ENCODE measurements at places on chromosomes 11 and 22.

DNA sequence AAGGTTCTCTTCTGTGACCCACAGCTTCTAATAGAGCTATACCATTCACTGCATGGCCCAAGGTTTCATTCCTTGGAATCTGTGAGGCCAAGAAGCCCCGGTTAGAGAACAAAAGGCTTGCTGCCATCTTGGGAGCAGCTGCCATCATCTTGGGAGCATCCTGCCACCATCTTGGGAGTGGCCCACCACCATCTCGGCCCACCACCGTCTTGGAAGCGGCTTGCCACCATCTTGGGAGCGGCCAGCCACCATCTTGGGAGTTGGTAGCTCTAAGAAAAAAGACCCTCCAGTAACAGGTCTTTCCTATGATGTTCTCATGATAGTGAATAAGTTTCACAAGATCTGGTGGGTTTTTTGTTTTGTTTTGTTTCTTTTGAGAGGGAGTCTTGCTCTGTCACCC is 703.9 kb upstream of the ANO3 start:
- DNase-seq, result no peak

- no peak for DNase-seq
Measured at GRCh38 chr11:87185228-87185627, 147.5 kb downstream of the TMEM135 start.

DNA sequence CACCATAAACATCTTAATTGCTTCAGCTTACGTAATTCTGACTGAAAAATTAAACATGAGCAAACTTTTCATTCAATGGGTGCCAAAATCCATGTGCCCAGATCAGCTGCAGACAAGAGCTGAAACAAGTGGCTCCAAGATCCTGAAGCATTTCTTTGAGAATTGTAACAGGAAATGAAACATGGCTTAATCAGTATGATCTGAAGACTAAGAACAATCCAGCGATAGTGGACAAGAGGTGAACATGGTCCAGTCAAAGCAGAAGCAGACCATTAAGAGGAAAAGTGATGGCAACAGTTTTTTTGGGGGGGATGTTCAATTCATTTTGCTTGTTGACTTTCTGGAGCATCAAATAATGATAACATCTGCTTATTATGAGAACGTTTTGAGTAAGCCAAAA is 1964.5 kb upstream of the RAG2 start:
- no peak for DNase-seq

DNA sequence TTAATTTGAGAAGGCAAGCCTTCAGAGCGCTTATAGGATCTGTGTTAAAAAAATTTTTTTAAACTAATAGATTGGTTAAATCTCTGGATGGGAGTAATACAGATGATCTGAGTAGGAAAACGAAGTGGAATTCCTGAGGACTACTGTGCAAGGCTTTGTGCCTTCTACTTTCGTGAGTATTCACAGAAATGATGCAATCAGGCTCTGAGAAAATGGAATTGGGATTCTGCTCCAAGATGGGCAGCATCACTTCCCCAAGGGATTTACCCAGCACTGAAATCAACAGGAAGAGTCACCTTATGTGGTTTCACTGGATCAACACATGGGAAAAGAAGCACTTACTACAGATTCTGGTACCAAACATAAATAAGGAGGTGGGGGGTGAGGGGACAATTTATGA is 12.5 kb downstream of the KMT5B start:
- DNase-seq, result peak; percentile 15

GRCh38 chr11:128658502-128658901 is 35.4 kb upstream of the FLI1 start:
- DNase-seq, result peak; percentile 63

GRCh38 chr11:132981131-132981956 is 551.0 kb downstream of the OPCML start:
- DNase-seq, result no peak

- DNase-seq, result no peak
Measured at GRCh38 chr11:14075118-14076078, 112.9 kb downstream of the SPON1 start.

DNA sequence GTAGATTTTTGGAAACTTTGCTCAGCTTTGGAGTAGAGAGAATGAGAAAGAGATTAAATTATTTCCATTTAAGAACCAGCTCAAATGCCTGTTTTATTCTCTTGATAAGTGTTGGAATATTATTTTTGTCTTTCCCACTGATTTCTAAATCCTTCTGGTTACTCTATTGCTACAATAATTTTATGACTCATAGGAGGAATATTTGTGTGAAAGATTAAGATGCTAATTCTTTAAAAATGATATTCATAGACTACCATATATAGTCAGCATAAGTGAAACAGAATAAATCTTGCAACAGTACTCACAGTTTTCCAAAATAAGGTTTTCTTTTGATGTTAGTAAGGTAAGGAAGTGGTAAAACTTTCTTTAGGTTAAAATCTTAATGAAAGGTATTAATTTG is 60.9 kb downstream of the YAP1 start:
- DNase-seq, result no peak

DNA sequence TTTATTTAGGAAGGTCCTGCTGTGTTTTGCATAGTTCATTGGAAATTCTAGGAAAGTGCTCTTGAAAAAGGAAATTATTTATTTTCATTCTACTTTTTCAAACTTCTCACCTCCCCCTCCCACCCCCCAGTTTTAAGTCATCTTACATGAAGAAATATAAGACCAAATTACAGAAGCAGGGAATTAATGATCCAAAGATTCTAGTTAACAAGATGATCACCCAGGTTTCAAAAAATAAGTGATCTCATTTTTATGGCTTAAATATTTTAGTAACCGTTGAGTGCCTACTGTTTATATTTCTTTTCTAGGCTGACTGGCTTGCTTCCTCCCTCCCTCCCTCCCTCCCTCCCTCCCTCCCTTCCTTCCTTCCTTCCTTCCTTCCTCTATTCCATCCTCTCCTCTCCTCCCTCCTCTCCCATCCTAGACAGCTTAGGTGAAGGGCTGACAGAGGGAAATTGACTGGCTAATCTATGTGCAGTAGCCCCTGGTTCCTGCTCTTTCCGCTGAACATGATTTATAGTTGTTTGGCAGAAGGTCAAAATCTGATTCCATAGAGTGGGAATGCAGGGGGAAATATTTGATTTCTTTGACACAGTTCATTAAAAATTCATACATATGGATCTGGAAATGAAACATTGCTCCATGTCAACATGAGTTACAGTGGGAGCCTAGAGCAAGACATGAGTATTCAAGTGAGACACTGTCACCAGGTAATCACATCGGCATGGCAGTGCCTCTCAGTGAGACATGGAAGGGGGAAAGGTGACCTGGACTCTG is 123.4 kb downstream of the COMMD9 start:
- no peak for DNase-seq

DNA sequence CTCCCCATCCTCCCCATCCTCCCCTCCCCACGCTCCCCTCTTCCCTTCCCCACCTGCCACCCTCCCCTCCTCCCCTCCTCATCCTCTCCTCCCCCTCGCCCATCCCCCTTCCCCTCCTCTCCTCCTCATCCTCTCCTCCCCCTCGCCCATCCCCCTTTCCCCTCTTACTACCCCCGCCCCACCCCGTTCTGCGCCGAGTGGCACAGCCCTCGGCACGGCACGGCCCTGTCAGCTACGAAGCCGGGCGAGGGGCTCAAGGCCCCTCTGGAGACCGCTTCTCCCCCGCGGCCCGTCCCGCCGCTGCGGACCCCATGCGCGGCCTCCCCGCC is 449.9 kb downstream of the OPCML start:
- DNase-seq, result no peak

- no peak for DNase-seq
Measured at GRCh38 chr11:115390441-115390840, 113.8 kb downstream of the CADM1 start.

DNA sequence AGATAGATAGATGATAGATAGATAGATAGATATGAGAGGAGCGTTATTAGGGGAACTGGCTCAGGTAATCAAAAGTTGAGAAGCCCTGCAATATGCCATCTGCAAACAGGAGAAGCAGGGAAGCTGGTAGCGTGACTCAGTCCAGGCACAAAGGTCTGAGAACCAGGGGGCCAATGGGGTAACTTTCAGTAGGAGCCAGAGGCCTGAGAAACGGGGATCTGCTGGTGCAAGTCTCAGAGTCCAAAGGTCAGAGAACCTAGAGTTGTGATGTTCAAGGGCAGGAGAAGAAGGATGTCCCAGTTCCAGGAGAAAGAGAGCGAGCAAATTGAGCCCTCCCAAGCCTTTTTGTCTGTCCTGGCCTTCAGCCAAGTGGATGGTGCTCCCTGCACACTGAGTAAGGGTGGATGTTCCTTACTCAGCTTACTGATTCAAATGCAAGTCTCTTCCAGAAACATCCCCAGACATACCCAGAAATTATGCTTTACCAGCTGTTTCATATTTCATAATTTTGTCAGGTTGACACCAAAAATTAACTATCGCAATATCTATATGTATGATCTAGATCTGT is 87.8 kb upstream of the SLC22A12 start:
- DNase-seq, result no peak

GRCh38 chr11:43723617-43724016 is 43.1 kb downstream of the HSD17B12 start:
- DNase-seq, result no peak

- DNase-seq, result no peak
Measured at GRCh38 chr22:33747576-33748180, 172.6 kb downstream of the LARGE1 start.

DNA sequence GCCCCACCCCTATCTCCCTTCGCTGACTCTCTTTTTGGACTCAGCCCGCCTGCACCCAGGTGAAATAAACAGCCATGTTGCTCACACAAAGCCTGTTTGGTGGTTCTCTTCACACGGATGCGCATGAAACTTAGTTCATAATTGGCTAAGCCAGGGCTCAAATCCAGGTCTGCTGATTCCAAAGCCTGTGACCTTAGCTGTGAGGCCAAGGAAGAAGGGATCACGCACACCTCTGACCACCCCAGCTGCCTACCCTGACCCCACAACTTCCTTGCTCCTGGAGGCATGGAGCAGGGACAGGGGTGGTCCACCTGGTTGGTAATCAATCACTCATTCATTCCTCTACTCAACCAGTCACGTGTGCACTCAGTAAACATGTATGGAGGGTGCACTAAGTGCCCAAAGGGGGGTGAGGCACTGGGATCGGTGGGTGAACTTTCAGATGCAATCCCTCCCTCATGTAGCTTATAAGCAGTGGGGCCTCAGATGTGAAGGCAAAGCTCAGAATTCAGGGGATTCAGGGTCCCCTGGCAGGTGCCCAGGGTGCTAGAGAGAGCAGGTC is 10.3 kb downstream of the FXYD2 start:
- no peak for DNase-seq

GRCh38 chr11:59710136-59710847 is 3.4 kb downstream of the OR10V1 start:
- no peak for DNase-seq

DNA sequence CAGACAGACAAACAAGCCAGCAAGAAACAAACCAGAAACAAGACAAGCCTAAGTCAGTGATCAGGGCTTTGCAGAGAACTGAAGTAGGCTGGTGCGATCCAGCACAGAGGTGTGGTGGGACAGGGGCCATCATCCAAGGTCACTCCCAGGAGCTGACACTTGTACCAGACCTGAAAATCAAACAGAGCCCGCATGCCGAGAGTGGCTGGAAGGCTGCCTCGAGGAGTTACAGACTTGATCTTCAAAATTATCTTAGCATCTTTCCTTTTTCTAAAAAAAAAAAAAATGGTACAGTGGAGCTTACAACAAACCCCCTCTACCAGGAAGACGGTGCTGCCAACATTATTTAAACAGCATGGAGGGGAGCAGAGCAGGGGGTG is 8.8 kb upstream of the SCUBE1 start:
- DNase-seq, result no peak

DNA sequence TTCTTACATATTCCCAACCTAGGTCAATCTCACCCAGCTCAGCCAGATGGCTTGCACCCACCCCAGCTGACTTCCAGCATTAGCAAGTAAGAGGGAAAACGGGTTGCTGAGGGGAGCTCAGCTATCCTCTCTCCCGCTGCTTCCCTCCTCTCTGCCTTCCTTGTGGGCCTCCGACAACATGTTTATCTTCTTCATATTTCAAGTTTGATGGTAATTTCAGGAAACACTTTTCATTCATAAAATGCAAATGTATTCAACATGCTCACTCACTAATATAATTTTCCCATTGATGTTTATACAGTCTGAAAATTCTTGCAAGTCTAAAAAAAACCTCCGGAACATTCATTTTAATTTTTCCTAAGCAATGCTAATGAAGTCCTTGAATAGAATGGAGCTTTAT is 372.5 kb upstream of the B3GAT1 start:
- no peak for DNase-seq

DNA sequence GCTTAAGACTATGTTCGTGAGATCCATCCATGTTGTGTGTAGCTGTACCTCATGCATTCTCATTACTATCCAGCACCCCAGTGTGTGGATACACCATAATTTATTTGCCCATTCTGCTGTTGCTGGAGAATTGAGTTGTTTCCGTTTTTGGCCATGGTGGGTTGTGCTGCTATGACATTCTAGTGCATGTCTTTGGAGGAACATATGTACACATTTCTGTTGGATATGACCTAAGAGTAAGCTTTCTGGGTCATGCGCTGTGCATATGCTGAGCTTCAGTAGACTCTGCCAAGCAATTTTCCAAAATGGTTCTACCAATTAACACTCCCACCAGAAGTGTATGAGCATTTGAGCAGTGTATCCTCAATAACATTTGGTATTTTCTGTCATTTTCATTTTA is 316.6 kb downstream of the MIAT start:
- no peak for DNase-seq
